Sciatic nerve (tissue), 2 donors: ENCODE measurements at places on chromosomes 7 and 10.

DNA sequence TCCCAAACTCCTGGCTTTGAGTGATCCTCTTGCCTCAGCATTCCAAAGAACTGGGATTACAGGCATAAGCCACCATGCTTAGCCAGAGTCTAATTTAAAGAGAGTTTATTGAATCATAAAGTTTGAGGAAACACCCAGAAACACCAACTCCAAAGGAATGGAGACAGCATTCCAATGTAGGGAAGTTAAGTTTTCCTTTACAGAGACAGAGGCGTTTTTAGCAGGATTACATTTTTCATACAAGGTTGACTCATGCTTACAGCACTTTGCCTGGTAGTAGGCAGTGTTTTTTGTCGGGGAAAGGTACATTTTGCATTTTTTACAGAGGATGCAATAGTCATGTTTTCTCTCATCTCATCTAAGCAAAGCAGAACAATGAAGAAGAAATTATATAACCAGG lies 18.9 kb upstream of the OPN4 start:
- DNase-seq = no peak

DNA sequence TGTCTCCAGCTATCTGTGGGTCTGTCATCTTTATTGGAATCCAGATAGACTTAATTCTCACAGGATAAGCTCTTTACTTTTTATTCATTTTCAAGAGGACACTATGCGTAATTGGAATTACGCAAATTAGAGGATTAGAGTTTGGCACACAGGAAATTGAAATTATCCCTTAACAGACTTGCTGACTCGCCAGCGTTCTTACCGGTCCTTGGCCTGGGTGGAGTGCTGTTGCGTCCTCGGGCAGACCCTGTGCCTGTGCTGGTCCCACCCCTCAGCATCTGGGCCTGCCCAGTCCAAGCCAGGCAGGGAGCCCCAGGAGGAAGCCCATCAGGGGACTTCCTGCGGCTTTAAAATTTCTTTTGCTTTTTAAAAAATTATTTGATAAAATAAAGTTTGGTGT lies 101.8 kb downstream of the MKI67 start:
- DNase-seq = no peak

DNA sequence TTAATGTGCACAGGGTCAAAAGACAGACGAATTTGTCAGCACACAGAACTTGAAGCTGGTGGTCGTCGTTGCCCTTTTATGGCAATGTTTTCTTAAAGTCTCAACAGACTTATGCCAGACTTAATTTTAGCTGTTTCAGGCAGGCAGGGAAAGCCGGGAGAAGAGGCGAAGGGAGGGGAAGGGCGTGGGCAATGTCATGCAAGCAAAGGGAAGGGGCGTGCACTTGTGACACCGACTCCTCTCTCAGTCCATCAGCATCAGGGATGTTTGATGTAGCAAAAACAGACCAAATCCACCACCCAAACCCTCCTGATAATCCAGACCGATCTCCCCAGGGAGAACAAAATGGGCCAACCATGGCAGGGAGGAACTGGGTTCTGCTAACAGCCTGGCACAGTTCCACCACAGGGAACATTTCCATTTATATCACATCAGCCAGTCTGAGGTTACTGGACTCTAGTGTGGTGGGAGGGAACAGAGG lies 118.1 kb upstream of the RHEB start:
- no peak for DNase-seq

DNA sequence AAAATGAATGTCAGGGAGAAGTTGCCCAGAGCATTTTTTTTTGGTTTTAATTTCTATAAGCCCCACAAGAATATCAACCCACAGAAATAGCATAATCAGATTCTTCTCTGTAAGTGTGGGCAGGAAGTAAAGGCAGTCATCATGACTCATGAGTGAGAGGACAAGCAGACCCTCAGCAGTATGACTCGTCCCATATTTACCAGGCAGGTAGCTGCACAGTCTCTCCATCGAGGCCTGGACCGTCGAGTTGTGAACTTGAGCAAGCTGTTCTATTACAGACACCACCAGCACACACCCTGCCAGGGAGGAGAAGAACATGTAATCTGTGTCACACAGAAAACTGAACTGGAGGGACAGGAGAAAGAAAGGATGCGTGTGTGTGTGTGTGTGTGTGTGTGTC lies 37.8 kb downstream of the AOAH start:
- DNase-seq = no peak

DNA sequence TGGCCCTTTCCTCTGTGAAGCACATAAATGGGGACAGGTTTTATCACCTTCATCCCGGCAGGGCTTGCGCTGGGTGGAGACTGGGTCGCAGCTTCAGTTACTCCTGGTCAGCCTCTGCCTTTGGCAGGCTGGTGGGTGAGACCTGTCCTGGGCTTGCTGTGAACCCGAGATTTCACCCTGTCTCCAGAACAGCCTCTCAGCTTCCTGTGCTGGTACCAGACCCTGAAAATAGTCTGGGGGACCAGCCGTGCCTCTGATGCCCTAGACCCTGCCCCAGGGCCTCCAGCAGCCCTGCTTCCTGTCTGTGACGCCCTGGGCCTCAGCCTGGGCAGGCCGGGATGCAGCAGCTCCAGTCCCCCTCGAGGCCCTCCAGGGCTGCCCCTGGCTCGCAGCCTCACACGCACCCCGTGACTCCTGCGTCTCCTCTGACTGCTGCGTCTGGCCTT lies 13.2 kb upstream of the PWWP2B start:
- DNase-seq = peak; percentile 56

DNA sequence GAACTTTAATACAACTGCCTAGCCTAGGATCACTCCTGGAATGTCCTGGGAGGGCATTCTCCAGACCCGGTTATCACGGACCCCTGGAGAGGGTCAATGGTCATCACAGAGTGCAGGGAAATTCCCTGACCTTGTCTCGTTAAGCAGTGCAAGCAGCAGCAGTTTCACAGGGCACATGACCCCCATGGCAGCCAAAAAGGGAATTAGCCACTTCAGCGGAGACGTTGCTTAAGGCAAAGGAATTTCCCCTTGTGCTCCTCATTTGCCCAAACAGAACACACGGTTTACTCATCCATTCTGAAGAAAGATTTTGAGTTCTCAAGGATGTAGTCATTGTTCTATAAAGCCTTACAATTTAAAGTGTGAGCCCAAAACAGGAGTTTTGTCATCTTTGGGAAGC lies 260.3 kb downstream of the SNX13 start:
- peak; percentile 64 for DNase-seq

GRCh38 chr7:134450294-134451000 lies 8.5 kb downstream of the AKR1B1 start:
- DNase-seq = no peak

- peak; percentile 95 for DNase-seq
Measured at GRCh38 chr7:56063882-56064625, at the start of gene SUMF2. TSS of gene SUMF2 (plus strand) at chr7:56064286. CDS start at chr7:56064312, 26 bp downstream.

- no peak for DNase-seq
Measured at GRCh38 chr7:54885285-54885684, 126.3 kb upstream of the SEC61G start.

DNA sequence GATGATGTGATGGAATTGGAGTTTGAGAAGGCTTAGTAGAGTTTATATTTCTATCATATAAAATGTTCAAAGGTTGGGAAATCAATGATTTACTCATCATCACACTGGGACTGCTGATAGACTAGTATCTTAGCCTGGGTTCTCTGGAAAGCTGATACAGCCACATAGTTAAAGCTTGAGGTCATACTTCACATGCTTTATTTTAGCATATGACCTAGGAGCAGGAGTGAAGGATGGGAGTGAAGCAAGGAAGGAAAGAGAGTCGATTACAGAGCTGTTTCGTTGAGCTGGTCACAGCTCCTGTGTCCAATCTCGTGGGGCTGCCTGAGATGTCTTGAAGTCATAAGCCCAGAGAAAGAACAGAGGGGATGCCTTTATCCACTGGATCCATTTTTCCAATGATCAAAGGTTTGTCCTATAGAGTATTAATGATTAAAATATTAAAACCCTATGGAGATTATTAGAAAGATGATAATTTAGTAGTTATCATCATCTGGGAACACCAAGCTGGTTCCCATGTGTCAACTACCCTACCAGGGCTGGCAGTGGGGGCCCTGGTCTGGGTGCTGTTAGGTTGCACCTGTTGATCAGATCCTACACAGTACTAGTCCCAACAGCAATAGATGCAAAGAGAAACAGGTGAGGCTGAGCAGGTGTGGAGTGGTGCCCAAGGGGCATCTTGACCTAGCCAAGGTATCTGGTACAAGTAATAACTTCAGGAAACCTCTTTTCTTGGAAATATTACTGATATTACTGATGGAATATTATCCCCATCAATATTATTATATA lies 77.8 kb downstream of the BAMBI start:
- DNase-seq = no peak

DNA sequence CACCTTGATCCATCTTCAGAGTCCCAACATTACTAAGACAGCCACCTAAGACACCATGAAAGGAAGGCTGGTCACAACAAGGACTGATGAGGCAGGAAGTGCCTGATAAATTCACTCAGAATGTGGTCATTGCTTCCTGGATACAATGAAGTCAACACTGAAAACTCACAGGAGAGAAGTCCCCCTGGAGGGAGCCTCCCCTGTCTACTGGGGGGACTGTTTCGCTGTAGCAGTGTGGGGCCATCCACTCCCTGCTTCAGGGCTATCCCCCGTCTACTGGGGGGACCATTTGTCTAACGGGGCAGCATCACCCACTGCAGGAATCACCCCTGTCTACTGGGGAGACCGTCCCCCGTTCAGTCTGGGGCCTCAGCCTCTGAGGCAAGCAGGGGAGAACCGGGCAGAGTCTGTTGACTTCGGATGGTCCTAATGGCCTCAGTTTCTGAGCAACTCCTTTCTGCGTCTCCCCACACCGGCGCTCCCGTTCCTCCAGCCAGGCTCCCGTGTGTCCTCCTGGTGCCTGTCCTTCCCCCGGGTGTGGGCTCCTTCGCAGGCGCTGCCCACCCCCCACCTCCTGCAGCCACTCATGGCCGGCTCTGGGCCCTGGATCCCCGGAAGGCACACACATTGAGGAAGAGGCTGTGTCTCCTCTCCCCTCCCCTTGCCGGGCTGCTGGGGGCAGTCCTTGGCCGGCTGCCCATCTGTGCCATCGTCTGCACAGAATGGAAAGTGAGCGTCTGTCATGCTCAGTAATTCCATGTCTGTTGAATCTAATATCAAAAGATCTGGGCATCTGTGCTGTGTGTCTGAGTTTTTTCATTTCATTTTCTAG lies 59.9 kb upstream of the DNAJB6 start:
- no peak for DNase-seq

DNA sequence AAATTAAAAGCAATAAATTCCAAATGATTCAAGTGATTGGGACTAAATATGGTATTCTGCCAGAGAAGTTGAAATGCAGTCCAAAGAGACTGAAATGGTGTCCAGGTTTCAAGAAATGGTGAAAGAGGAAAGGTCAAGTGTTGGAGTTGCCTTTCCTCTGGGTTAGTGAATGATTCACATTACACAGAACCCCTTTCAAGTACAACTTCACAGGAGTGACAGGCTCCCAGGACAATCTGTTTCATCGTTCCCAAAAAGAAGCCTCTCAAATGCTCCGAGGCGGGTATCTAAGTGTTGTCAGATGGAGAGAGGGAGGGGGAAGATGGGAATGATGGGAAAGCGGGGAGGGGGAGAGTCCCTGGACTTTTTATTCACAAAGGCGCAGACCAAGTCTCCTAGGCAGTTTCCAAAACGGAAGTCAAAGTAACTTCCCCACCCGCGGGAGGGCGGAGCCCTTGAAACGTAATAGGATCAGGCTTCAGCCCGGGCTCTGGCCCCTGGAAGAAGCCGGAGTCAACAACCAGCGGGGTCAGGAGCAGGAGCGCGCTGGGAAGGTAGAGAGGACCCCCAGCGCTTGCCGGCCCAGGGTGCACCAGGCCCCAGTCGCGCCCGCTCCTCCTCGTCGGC lies 754 bp downstream of the SLC25A13 start:
- DNase-seq = peak; percentile 90

DNA sequence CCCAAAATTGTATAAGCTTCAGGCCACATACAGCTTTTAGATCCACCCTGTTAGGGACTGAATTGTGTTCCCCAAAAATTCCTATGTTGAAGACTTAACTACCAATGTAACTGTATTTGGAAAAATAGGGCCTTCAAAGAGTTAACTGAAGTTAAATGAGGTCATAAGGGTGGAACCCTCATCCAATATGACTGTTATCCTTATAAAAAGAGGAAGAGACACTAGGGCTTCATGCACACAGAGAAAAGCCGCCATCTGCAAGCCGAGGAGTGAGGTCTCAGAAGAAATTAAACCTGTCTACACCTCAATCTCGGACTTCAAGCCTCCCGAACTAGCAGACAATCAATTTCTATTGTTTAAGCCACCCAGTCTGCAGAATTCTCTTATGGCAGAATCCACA lies 317.9 kb upstream of the NFE2L3 start:
- DNase-seq = no peak

GRCh38 chr10:104274762-104275721 lies 6.1 kb downstream of the GSTO2 start:
- DNase-seq = peak; percentile 61

- DNase-seq = no peak
Measured at GRCh38 chr10:90642136-90642535, 215.7 kb downstream of the HTR7 start.

DNA sequence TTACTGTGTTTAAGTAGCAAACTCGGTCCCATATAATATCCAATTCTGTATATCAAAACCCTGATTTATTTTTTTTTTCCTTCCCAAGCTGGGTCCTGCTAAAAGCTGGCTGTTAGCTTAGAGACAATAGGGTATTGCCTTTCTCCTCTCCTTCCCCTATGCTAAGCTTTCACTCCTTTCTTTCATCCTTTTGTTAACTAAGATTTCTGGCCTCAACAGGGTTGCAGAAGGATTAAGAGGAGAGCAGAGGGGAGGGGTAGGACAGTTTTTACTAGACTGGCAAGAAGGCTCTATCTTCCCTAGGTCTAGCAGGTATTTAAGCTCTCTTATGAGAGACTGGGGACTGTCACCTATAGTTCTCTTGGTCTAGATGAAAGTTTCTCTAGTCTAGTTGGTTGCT lies 229.2 kb downstream of the KCND2 start:
- no peak for DNase-seq

GRCh38 chr7:69430384-69431021 lies 167.8 kb upstream of the AUTS2 start:
- DNase-seq = peak; percentile 68

DNA sequence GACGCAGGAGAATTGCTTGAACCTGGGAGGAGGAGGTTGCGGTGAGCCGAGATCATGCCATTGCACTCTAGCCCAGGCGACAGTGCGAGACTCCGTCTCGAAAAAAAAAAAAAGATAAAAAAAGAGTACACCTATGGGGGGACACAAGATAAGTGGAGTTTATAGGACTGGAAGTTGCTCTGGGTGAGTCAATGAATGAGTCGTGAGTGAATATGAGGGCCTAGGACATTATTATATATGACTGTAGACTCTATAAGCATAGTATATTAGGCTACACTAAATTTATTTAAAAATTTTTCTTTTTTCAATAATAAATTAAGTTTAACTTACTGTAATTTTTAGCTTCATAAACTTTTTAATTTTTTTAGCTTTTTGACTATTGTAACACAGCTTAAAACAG lies 19.4 kb upstream of the SGCE start:
- no peak for DNase-seq

GRCh38 chr7:71042591-71042990 lies 89.4 kb upstream of the GALNT17 start:
- DNase-seq = no peak

DNA sequence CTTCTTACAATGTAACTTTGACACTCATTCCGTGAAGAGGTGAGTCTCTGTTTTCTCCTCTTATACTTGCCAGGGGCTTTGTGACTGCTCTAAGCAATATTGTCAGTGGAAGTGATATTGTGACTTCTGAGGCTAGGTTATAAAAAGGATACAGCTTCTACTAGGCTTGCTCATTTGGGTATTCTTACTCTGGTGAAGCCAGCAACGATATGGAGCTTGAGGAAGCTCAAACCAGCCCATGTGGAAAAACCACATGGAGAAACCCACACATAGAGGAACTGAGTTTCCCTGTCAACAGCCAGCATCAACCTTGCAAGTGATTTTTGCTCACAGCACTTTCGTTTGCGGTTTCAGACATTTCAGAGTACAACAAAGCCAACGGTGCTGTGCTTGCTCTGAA lies 149.6 kb upstream of the SEMA3E start:
- DNase-seq = no peak
